ENCODE measurements at places on chromosomes 2 and 18.
A peak's percentile ranks its signal among the peaks of the same experiment; 100 is the strongest.

- DNase-seq: no peak
Measured at GRCh38 chr18:76475450-76476194, 19.4 kb downstream of the ZNF516 start.

GRCh38 chr2:231613331-231613662 is 20.6 kb downstream of the TEX44 start:
- no peak for DNase-seq

GRCh38 chr2:158967731-158968395 is 577 bp upstream of the TANC1 start:
- no peak for DNase-seq

DNA sequence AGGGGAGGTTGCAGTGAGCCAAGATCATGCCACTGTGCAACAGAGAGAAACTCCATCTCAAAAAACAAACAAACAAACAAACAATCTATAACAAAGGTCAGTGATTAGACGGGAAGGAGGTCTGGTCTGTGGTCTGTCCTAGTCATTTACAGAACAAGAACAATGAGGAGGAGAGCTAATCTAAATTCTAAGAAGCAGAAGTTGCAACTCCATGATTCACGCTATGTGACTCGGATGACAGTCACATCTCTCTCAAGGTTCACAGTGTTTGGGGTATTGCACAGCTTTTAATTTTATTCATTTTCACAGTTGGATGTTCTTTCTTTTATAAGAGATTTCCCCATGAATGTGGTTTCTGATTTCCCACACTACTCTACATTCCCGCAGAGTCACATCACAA is 218.7 kb upstream of the PIEZO2 start:
- DNase-seq: no peak

- DNase-seq: peak; percentile 61
Measured at GRCh38 chr2:213119061-213119809, 32.2 kb downstream of the IKZF2 start.

GRCh38 chr2:69514406-69514805 is 77.2 kb upstream of the NFU1 start:
- DNase-seq: no peak

DNA sequence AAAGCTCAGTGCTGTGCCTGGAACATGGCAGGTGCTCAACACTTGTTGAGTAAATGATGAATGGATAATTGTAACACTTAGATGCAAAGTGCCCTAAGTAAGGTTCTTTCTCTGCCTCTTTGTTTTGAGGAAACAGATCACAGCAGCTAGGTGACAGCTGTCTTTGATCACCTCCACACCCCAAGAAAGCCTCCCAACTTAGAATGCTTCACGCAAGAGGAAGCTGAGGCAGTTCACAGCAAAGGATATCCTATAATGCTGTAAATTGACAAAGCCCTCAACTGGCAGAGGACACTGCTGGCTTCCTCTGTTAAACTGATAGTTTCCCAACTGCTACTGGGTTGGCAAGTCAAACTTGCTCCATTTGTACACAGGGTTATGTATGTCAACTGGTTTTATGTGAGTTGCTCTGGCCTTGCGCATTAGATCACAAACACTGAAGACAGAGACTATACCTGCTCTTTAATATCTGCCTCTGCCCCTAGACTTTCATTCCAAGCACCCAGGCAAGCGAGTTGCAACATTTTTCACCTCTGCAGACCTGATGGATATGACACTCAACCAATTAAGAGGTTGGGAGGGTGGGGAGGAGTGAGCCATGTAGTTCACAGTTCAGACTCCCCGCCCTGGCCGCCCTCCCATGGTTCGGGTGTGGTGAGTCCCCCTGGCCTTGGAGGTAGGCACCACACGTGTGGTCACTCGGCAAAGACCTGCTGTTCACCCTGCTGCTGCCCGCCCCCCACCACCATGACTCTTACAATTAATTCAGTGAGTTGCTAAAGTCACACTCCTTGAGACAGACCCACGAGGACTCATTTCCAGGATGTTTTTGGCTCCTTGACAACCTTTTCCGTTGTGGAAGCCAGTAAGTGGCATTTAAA is 4.8 kb upstream of the MALL start:
- no peak for DNase-seq

- peak; percentile 91 for DNase-seq
Measured at GRCh38 chr2:108621087-108621559, 86.9 kb downstream of the LIMS1 start.

Measured in activated CD8-positive, alpha-beta memory T cell treated with anti-CD3 and anti-CD28 coated beads, Interleukin-2, amount 10 ng/mL, durations not matched to agents 7 days and 5 days (primary cell).